ENCODE measurements at places on chromosomes 7 and 10.
A peak's percentile ranks its signal among the peaks of the same experiment; 100 is the strongest.

DNA sequence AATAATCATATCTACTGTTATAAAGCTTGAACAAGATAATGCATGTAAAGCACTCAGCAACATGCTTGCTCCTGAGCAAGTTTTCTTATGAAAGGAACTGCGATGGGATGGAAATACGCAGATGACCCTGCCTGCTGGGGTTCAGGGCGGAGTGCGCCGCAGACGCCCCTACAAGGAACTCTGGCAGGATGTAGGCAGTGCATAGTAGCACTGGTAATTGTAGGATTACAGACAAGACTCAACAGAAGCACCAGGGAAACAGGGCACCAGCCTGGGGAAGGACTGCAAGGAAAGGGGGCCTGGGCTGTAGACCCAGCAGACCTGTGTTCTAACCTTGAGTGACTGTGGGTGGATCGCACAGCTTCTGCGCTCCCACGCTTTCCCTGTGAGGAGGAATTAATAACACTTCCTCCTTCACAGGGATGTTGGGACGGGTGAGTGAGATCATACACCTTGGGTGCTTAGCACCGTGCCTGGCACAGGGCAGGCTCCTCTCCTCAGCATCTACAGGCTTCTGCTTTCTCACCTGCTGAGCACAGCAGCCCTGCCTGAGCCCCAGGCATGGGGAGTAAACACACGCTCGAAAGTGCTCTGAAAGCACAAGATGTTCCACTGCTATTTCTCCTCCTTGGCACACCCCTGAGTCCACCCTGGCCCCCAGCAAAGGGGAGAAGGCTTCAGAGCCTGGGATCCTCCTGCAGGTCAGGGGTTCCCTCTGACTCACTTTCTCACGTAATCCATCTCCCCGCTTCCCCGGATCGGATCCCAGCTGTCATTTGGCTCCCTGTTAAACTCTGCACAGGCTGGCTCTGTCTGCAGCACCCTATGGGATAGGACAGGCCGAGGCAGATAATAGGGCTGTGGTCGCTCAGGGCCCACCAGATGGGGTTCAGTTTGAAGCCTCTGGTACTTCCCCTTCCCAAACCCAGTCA lies 19.2 kb downstream of the ITPRIP start:
- no peak for DNase-seq

- no peak for DNase-seq
Observed at GRCh38 chr10:128576336-128576735, 450.1 kb upstream of the MKI67 start.

- no peak for DNase-seq
Observed at GRCh38 chr10:77531441-77532001, 106.1 kb downstream of the KCNMA1 start.

DNA sequence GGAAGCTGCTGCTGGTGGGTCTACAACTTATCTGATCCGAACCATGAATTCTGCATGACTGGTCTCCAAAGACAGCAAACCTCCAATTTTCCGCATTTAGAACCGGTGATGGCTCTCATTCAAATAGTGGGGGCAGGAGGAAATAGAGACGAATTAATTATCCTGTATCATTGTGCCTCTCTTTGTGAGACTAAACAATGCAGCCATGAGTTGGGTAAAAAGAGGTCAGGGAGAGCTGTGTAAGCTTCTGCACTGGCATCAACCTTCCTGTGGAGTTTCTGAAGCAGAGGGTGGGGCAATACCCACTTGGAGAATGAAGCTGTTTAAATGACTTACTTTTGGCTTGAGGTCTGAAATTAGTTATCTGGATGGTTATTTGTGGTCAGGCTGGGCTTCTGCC lies 266.4 kb downstream of the SORCS3 start:
- DNase-seq, result no peak

GRCh38 chr7:83575436-83575835 lies 73.5 kb downstream of the SEMA3E start:
- no peak for DNase-seq

- no peak for DNase-seq
Observed at GRCh38 chr10:97721871-97722780, 8.6 kb downstream of the MARVELD1 start.

GRCh38 chr7:24847754-24848153 lies 90.5 kb upstream of the GSDME start:
- DNase-seq, result no peak

- no peak for DNase-seq
Observed at GRCh38 chr7:141421306-141421705, 129.9 kb upstream of the AGK start.

GRCh38 chr7:47103498-47104205 lies 478.3 kb downstream of the TNS3 start:
- no peak for DNase-seq

- DNase-seq, result no peak
Observed at GRCh38 chr10:5305374-5305773, 59.4 kb upstream of the UCN3 start.

- no peak for DNase-seq
Observed at GRCh38 chr10:7053195-7053594, 357.6 kb downstream of the SFMBT2 start.

- DNase-seq, result no peak
Observed at GRCh38 chr10:36621346-36621745, 504.1 kb upstream of the ANKRD30A start.

GRCh38 chr7:79454361-79454960 lies 994 bp upstream of the MAGI2 start:
- no peak for DNase-seq

- DNase-seq, result no peak
Observed at GRCh38 chr7:116433246-116433645, 66.3 kb upstream of the CAV2 start.

DNA sequence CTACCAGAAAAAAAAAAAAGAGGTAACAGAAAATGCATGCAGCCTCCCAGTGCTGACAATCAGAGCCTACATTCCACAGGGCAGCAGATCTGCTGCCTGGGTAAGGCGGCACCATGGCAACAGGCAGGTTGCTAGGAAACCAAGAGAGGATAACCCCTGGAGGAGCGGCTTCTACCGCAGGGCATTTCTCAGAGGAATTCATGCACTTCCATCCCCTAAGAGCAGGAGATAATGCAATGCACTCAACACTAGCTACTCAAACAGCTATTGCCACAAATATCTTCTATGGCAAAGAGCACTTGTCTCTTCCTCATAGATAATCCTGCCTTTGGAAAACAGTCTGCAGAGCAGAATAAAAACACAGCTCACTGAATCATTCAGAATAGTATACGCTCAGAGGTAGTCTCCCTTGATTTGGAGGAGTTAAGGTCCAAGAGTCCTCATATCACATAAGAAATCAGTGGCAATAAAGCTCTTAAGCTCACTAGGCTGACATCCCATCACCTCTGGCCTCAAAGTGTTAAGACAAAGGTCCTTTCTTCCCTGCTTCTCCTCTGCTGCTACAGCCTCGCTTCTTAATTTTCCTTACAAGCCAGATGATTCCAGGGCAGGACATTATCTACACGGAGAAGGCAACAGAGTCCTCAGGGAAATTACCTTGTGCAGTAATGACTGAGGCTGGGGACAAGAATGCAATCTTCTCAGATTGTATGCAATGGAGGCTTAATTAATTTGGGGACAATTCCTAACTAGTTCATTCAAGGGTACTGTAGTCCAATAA lies 10.7 kb downstream of the PSAP start:
- peak; percentile 80 for DNase-seq

GRCh38 chr10:42975005-42975493 lies 101.8 kb upstream of the RET start:
- no peak for DNase-seq

DNA sequence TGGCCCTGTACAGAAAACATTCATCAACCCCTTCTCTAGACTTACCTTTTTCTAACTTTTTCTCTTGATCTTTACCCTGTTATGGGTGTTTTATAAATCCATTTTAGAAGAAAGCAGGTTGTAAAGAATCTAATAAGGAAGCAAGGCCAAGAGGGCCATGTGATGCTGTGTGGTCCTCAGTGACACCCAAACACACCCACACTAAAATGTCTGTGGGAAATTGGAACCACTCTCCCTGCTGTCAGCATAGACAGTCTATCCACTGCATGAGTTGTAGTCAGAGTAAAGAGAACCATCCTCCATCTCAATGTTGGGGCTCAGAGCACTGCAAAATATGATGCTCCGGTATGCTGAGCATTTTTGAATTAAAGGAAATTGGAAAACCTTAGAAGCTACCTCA lies 235.5 kb downstream of the SKIDA1 start:
- no peak for DNase-seq

DNA sequence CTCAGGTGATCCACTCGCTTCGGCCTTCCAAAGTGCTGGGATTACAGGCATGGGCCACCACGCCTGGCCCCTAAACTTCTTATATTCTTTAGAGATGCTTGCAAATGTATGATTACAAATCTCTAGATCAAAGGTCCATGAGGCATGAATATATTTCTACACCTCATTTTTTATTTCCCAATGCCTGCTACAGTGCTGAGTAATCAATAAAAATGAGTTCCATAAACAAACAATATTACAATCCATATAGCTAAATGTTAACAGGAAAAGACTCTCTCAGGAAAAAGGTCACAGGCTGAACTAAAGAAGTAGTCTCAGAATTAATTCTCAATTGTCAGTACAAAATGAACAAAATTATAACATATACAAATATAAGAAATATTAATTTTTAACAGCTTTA lies 90.8 kb downstream of the LMBR1 start:
- no peak for DNase-seq

- DNase-seq, result no peak
Observed at GRCh38 chr10:8731121-8732095, 676.9 kb downstream of the GATA3 start.

DNA sequence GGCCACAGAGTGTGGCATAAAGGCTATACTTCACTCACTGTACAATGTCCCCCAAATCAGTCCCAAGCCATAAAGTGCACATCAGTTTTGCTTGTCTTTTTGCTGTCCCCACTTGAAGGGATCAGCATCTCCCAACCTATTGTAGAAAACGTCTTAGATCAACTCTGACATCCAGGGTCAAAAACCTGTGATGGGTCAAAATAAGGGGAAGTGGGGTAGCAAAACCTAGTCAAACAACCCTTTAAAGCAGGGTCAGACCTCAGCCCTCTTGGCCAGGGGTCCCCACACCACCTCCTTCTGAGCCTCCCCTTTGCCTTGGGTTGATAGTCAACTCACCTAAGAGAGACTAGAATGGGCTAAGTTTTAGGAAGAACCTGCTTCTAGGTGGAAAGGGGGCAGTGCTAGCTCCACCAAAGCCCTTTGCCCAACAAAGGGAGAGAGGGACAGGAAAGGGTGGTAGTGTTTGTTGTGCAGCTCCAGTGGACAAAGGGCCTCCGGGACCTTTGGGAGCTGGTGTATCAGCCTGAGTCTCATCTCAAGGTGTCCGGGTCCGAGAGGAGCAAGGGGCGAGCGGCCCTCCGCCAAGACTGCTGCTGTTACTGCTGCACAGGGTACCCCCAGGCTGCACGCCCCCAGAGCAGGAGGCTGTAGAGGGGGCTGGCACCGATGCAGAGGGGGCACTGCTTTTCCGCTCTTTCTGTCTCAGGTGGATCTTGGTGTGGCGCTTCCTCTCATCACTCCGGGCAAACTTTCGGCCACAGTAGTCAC lies 3.3 kb downstream of the EGR2 start:
- DNase-seq, result no peak

DNA sequence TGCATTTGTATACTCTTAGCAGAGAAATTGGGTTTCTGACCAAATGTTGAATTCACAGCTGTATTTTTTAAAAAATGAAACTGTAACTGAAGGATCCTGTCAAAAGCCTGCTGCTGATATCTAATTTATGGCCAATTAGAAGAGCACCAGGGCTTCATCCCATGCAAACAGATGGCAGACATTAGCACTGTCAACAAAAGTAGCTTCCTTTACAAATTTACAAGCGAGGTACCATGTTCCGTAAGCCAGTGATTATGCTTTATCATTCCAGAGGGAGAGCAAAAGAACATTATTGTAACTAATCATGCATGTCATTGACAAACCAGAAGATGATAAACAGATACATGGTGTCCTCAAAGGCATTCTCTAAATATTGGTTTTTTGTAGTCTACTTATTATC lies 177.2 kb upstream of the DKK1 start:
- DNase-seq, result no peak

DNA sequence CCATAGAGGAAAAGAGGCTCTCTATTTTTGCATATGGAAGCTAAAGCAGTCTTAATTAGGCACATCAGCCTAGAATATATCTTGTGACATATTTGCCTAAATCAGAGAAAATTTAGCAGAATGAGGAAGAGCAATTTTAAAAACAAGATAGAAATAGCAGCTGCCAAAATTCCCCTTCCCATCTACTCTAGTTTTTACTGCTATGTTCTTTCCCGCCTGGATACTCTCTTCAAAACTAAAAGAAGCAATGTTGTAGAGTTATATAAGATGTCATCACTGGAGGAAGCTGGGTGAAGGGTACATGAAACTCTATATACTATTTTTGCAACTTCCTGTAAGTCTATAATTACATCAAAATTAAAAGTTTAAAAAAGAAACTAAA lies 87.0 kb downstream of the ARMH3 start:
- no peak for DNase-seq

GRCh38 chr10:52319926-52320325 lies 5.8 kb downstream of the DKK1 start:
- no peak for DNase-seq

DNA sequence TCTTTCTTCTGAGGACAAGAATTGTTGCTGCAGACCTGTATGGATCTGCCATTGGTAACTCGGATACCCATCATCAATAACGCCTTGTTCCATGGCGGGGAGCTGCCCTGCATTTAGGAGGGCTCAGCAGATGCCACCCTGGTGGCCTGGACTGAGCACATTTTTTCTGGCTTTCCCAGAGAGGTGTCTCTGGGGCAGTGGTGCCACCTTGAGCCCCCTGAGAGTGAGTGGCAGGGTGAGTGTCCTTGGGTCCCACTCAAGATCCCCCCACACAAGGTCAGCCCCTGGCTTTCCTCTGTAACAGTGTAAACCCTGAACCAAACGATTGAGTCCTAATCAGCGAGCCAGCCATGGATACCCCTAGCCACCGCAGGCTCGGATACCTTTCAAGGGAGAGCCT lies 258.6 kb downstream of the GLRX3 start:
- no peak for DNase-seq

- DNase-seq, result no peak
Observed at GRCh38 chr10:47025540-47026300, 114.5 kb downstream of the PTPN20 start.

DNA sequence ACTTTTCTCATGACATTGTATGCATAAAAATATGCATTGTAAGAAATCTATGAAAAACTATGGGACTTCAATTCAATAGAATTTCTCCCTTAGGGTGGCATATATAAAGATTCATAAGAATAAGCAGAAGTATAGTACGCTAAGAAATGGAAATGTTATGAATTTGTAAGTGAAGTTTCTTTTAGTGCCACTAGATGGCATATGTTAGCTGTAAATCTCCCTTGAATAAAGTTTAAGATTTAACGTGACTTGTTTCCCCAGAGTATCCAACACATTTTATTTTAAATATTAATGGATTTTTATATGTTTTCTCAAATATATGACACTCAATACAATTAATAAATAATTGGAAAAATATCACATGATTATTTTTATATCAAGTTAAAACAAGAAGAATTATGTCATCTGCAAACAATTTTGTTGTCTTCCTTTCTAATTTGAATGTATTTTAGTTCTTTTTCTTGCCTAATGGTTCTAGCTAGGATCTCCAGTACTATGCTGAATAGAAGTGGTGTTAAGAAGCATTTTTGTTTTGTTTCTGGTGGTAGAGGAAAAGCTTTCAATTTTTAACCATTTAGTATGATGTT lies 287.2 kb downstream of the HGF start:
- no peak for DNase-seq

GRCh38 chr10:113091920-113092319 lies 141.9 kb downstream of the TCF7L2 start:
- DNase-seq, result no peak
